ENCODE measurements at places on chromosomes 7 and 10.

DNA sequence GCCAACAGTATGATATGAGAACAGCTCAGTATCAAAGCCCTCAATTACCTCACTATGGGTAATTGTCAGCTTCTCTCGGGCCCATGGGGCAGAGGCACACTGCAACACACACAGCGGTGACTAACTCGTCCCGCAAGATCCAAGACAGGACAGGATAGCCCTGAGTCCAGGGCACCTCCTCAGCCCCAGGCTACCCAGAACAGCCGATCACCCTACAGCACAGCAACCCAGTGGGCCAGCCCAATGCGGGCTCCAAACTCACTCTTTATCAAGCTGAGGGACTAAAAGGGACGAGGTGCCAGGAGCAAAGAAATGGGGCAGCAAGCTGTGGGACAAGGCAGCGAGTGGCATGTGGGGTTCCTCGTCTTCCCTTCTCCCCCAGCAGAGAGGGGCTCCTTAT lies 765.1 kb downstream of the GRID1 start:
- DNase-seq, result no peak

- no peak for DNase-seq
Observed at GRCh38 chr7:79060498-79060897, 393.0 kb downstream of the MAGI2 start.

DNA sequence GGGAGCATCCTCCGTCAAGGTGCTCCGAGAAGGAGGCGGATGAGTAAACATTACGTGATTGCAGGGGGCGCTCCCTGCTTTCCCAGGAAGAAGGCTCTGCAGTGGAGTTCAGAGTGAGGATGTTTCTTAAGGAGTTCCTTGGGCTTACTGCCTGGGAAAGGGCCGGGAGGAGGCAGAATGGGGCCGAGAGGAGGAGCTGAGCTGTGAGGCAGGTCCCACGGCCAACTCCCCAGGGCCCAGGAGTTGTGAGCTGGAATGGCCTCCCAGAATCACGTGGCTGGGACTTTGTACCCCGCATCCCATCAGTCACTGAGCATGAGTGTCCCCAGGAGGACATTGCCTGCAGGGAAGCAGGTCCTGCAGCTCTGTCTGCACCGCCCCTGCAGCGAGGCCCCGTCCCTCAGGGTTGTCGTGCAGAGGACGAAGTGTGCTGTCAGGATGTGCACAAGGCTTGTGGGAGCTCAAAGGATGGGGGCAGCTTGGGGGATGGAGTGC lies 75.5 kb downstream of the DYNC2I1 start:
- DNase-seq, result no peak

DNA sequence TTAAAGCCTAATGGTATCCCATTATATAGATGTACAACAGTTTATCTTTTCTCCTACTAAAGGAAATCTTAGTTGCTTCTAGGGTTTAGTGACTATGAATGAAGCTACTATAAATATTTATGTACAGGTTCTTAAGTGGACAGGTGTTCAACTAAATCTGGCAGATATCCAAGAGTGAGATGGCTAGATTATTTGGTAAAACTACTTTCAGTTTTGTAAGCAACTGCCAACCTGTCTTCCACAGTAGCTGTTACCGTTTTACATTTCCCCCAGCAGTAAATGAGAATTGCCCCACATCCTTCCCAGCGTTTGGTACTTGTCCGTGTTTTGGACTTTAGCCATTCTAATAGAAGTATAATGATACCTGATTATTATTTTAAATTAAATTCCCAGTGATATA lies 144.9 kb upstream of the MAGI2 start:
- no peak for DNase-seq

GRCh38 chr7:81236560-81236959 lies 317.7 kb upstream of the SEMA3C start:
- DNase-seq, result no peak

GRCh38 chr7:25946181-25946580 lies 205.8 kb upstream of the NFE2L3 start:
- no peak for DNase-seq

DNA sequence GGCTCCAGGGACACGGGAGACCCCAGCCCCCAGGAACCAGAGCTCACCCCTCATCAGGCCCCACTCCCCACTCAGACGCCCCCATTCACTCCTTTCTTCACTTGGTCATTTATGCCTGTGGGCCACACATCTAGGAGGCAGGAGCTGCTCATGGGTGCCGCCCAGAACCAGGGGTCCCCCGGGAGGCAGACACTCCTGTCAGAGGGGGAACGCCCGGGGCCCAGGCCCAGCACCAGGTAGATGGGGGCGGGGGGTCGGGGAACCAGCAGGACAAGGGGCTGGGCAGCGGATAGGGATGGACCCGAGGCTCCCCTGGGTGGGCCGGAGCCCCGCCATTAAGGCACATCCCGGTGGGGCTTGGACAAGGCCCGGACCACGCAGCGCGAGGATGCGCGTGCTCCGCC lies 11.8 kb downstream of the CALY start:
- DNase-seq, result no peak

GRCh38 chr10:91709394-91709798 lies 76.5 kb upstream of the PPP1R3C start:
- peak; percentile 18 for DNase-seq

DNA sequence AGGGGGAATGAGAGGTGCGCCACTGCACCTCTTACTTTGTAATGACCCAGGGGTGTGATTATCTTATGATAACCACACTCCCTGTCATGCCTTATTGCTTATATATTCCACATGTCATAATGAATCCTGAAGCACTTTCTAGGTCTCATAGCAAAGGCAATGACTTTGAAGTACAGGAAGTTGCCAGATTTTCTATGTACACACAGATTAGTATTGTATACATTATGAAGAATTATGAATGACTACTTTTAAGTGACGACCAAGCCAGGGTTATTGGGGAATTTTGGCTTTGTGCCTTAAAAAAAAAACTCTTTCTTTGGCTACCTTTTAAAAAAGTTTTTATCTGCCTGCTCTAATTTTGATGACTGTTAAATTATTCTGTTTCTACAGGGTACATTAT lies 269.6 kb downstream of the MDFIC start:
- DNase-seq, result no peak

- DNase-seq, result no peak
Observed at GRCh38 chr10:4006858-4007257, 221.8 kb upstream of the KLF6 start.

GRCh38 chr7:100472854-100473499 lies 6.0 kb downstream of the TSC22D4 start:
- DNase-seq, result peak; percentile 66

- DNase-seq, result no peak
Observed at GRCh38 chr7:151008511-151009323, 15.6 kb downstream of the ATG9B start.

DNA sequence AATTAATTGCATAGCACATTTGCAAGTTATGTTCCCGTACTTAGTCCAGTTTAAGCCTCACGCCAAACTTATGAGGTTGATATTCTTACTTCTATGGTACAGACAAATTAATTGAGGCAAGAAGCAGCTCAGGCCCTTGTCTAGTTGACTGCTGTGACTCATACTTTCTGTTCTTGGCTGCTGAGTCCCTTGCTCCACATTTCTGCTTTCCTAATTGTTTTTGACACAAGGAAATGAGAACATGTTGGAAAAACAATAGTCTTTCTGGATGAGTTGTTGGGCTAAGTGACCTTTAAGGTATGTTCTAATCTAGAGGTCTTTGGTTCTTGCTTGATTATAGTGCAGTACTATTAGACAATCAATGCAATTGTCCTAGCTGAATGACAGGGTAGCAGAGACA lies 331.8 kb downstream of the NRG3 start:
- no peak for DNase-seq

DNA sequence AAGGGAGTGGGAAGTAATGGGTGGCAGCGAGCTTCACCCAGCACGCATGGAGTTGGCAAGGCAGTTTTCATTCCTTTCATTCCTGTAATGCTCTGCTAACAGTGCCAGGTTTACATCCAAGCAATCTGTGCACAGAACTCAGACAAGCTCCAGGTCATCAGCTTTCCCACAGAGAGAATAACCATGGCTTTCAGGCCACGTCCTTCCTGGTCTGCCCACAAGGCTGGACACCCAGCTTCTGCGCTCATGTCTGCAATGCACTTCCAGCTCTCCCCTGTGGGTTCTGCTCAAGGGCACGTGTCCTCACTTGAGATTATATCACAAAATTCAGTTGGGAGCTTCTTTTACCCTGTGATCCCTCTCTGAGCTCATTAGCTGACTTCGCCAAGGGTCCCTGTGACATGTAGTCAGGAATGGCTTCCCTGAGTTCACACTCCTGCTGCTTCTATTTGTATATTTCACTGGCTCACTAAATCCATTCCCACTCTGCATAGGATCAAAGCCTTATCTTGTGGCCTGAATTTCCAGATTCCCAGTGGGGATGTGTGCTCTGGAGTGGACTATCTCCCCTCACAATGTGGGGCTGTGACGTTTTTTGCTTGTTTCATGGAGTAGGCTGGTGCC lies 18.6 kb downstream of the AKR1C2 start:
- DNase-seq, result no peak

- DNase-seq, result no peak
Observed at GRCh38 chr7:28008911-28009310, 171.7 kb downstream of the JAZF1 start.

GRCh38 chr7:2017914-2018568 lies 214.7 kb downstream of the MAD1L1 start:
- no peak for DNase-seq

DNA sequence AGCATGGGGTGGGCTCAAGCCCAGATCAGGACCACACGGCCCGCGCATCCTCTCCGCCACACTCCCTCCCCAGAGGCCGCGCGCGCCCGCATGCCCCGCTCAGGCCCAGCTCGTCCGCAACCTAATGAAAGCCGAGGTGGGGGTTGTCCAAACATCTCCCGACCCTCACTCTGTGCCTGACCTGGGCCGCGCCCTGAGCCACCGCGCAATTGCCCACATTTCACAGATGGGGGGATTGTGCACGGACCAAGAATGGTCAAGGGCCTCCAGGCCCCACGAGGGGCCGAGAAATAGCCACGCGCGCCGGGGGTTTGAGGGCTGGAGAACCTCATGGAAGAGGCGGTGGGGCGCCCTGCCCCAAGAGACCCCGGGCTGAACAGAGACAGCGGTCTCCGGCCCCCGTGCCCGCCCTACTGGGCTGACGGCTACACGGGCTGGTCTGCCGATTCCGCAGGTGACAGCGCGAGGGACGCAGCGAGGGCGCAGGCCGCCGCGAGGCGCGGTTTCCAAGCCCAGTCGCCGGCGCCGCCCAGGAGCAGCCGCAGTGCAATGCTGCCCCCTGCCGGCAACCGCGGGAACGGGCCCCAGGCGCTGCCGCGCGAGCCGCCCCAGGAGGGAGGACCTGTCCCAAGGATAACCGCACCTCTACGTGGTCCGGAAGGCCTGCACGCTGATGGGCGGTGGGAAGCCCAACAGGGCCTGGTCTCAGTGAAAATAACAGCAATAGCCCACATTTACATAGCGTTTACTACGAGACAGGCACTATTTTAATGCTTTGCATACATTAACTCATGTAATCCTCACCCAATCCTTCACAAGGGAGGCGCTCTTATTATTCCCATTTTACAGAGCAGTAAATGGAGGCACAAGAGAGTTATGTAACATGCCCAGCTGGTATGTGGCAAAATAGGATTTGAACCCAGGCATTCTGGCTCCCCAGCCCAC lies 10.5 kb upstream of the GRID1 start:
- peak; percentile 58 for DNase-seq

DNA sequence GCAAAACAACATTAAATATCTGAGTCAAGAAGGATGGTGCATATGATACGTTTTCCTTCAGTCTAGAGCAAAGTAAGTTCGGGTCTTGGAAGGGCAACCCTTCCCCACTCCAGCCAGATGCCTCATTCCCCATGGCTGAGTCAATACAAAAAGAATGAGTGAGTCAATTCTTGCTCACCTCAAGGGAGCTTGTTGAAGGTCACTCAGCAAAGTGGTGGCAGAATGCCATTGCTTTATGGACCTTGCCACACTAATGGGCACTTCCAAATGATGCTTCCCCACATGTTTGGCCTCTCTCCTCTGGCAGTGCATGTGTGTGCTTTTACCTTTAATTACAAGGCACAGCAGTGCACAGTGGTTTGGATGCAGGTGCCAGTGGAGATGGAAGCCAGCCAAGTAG lies 296.5 kb downstream of the SORCS3 start:
- peak; percentile 62 for DNase-seq

DNA sequence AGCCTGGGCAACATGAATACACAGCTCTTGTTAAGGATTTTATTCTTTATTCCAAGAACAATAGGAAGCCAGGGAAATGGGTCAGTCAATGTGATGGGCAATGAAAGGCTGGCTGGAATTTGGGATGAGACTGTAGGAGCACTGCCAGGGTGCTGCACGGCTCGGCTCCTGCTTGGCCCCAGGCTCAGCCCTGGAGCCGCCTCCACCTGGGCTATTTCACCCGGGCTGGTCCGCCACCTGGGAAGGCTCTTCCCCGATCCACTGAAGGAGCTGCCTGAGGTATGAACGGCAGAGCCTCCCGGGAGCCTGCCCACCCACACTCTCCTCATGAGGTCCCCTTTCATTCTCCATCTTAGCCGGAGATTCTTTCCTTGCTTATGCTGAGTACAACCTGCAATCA lies 80.4 kb upstream of the KMT2C start:
- no peak for DNase-seq

Data from EL (cell line).